Mucosa of gallbladder (tissue), 1 donor: ENCODE measurements at places on chromosomes 11 and 22.

DNA sequence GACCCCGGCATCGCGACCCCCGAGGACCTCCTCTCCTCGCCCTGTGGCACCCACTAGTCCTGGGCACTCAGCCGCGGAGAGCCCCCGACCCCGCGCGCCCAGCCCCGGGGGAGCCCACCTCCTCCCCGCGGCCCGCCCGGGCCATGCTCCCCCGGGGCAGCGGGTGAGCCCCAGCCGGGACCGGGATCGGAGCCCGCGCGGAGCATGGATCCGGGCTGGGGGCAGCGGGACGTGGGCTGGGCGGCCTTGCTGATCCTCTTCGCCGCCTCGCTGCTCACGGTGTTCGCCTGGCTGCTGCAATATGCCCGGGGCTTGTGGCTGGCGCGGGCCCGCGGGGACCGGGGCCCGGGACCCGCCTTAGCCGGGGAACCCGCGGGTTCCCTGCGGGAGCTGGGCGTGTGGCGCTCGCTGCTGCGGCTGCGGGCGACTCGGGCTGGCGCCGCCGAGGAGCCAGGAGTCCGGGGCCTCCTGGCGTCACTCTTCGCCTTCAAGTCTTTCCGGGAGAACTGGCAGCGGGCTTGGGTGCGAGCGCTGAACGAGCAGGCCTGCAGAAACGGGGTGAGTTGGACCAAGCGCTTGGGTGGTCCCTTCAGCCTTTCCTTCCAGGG lies 498 bp downstream of the C2CD2L start:
- no peak for DNase-seq

GRCh38 chr11:73298233-73298632 lies 9.8 kb upstream of the ARHGEF17 start:
- no peak for DNase-seq

GRCh38 chr11:121870206-121871045 lies 245.6 kb downstream of the BLID start:
- DNase-seq: no peak

DNA sequence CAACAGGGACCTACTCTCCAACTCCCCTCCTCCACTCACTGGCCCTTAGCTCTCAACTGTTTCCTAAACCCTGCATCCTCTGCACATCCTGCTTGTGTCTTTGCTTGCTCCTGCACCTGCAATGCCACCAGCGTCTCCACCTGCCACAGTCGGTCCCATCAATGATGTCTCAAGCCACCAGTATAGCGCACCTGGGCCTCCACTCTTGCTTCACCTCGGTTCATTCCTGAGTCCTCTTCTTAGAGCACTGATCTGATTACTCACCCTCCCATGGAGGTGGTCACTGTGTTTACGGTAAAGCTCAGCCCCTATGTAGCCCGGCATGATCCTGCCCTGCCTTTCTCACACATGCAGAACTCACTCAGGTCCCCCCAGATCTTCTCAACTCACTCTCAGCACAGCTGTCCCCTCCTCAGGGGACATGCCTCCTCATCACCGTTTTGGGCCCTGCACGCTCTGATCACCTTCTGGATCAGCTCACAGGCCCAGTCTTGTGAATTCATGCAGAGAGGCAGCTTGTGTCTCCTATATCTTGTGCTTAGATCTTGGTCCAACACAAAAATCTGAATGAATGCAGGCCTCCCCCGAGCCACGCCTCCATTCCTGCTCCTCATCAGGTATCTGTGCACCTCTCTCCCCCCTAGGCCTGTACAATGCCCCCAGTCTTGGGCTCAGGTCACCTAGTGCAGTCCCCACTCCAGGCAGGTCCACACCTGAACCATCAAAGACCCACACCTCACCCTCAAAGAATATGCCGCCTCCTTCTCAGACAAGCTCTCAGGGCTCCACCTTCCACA lies 31.4 kb downstream of the TRIM29 start:
- no peak for DNase-seq

DNA sequence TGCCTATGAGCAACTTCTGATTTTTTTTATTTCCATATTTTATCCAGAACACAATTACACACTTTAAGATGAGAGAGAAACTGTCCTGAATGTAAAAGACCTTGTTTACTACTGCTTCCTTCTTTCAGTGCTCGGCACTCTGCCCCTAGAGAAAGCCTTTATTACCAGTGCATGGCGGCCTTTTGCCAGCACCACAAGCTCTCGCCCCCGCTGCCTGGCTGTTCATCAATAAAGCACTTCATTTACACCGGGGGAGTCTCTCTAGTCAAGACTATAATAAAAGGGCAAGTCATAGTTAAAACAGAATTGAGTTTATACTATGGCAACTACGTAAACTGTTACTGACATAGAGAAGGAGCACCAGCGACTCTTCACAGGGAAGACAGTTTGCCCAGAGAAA lies 259.5 kb downstream of the CADM1 start:
- no peak for DNase-seq

DNA sequence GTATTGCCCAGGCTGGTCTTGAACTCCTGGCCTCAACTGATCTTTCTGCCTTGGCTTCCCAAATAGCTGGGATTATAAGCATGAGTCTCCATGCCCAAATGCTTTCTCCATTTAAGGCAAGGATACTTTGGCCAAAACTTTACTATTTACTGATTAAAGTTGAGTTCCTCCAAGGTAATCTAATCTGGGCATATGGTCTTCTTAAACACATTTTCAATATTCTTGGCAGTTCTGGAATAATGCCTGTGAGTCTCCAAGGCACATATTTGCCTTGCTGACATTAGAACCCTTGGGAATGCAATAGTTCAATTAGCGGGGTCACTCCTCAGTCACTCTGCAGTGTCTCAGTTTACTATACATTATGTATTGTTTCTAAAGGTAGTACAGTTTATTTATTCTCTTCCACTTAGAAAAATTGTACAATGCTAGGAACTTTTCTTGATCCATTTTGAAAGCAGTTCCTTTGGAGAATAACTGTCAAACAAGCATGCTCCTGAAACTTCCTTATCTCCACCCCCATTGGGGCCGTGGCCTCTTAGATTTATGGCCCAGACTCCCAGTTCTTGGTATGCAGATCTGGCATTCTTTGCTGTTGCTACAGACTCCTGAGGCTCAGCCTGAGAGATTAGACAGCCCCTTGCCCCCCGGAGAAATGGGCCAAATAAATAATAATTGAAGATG lies 13.1 kb upstream of the RAB38 start:
- DNase-seq: no peak

- peak; percentile 27 for DNase-seq
These were observed 454 bp upstream of the OTUB1 start for GRCh38 chr11:63985812-63986155.

- DNase-seq: no peak
These were observed 26.4 kb upstream of the ADORA2A start for GRCh38 chr22:24400726-24401596.

GRCh38 chr22:38524429-38524828 lies 18.3 kb upstream of the DDX17 start:
- DNase-seq: no peak

DNA sequence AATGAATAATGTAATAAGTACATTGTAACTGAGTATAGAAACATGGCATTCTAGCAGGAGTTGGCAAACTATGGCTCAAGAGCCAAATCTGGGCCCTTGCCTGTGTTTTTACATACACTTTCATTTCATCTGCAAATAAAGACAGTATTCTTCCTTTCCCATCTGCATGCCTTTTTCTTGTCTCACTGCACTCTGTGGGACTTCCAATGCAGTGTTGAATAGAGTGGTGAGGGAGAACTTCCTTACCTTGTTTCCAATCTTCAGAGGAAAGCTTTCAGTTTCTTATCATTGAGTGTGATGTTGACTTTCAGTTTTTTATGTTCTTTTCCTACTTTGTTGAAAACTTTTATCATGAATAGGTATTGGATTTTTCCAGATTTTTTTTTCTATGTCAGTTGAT lies 82.1 kb downstream of the USP47 start:
- DNase-seq: no peak

DNA sequence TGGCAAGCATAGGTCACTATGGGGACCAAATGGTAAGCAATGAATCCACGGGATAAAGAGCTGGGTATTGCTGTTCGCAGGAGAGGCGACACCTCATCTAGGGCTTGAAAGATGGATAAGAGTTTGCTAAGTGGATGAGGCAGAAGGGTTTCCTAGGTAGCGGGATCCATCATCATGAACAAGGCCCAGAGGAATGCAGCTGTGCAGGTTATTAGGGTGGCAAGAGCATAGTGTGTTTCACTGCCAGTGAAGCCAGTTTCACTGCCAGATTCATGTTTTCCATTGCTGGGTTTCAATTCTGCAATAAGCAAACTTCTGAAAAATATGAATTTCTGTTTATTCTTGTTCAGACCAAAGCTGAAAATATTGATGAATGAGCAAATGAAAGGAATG lies 27.2 kb downstream of the WEE1 start:
- DNase-seq: no peak

DNA sequence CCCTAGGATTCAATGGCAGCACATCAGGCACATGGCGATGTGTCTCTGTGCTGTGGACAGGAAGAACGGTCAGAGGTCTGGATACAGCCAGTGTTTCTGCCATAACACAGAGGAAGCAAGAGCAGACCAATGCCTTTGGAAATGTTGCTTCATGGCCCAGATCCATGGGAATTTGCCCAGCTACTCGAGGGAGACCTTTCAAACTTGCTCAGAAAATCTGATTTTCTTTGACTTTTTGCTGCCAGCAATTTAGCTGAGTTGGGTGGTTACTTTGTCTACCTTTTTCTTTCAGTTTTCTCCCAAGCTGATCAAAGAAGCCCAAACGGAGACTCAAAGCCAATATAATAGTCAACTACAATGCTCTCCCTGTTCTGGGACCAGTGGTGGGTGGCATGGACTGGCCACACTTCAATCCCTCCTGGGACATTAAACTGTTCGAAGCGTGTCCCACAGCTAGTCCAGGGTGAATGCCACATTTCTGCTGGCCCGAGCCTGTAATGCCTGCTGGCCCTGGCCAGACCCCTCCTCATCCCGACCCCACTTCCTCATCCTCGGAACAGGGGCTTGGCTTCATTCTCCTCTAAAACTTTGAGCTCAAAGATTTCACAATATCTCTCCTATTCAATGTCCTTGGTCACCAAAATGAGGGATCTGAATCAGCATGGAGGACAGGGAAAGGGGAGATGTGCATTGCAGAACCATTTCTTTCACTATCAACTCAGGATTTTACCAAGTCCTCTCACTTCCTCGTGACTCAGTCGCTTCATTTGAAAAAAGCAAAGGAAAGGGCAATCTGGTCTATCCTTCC lies 93.3 kb downstream of the ABTB2 start:
- no peak for DNase-seq

DNA sequence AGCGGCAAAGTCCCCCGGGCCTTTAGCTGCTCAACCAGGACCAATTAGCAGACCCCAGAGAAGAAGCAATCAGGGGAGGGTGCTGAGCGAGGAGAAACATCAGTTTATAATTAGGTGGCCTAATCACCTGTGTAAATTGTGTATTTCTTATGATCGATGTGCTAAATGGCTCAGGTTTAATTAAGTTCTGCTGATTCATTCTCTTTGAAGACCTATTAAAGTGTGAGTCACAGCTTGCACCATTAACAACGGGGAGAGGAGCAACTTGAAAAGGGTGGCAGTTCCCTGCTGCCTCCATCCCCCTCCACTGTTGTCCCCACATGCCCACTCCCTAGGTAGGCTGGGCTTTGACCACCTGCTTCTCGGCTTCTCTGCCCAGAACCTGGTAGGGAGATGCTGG lies 10.7 kb downstream of the ISX start:
- no peak for DNase-seq
